ENCODE measurements at places on chromosomes 6 and 20.
A peak's percentile ranks its signal among the peaks of the same experiment; 100 is the strongest.

DNA sequence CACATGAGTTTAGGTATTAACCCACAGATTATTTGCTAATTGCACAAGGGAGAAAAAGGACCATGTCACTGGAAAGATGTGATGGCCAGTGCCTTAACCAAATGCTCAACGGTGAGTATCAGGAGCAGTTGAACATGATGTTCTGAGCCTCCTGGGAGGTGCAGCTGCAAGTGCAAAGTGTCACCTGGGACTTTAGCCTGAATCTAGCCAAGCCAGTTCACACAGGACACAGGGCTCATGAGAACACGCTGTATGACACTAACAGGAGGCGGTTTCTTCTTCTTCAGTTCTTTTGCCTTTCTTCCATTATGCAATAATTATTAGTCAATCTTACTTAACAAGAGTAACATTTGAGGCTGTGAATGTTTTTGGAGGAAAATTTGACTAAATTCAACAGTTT is 225.3 kb downstream of the THBS2 start:
- no peak for DNase-seq

- DNase-seq, result no peak
These were observed 13.0 kb downstream of the ZHX3 start for GRCh38 chr20:41304424-41305079.

DNA sequence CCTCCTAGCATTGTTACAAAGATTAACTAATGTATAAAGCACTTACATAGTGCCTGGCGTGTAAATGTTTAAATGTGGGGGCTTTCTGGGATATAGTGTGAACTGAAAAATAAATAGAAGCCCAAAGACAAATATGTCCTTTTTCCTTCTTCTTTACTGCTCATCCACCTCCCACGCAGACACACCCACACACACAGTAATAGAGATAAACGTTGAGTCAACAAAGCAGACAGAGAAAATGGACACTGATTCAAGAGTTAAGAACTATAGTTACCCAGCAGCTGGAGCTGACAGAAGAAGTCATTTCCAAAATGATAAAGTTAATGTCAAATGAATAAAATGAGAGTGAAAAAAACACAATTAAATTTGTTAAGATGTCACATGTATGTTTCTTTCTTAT is 68.3 kb downstream of the FHL5 start:
- no peak for DNase-seq

DNA sequence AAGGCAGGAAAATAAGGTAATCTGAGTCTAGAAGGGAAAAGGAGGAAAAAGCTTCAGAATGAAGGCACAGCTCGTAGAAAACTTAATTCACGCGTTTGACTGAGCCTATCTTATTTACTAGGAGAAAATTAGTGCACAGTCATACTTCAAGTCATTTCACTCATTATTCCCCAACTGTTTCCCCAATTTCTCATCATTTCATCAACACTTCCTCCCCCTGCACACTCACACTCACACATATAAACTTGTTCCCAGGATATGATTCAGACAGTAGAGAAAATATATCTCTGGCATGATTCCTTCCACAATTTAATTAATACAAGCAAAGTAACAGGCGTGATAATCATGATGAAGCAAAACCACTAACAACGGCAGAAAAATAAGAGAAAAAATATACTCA is 94.5 kb upstream of the F13A1 start:
- DNase-seq, result no peak

- no peak for DNase-seq
These were observed 150.7 kb downstream of the PDSS2 start for GRCh38 chr6:107308677-107309076.

GRCh38 chr6:95081949-95082348 is 495.4 kb upstream of the MANEA start:
- no peak for DNase-seq

GRCh38 chr6:38510205-38510604 is 129.5 kb downstream of the BTBD9 start:
- DNase-seq, result no peak

DNA sequence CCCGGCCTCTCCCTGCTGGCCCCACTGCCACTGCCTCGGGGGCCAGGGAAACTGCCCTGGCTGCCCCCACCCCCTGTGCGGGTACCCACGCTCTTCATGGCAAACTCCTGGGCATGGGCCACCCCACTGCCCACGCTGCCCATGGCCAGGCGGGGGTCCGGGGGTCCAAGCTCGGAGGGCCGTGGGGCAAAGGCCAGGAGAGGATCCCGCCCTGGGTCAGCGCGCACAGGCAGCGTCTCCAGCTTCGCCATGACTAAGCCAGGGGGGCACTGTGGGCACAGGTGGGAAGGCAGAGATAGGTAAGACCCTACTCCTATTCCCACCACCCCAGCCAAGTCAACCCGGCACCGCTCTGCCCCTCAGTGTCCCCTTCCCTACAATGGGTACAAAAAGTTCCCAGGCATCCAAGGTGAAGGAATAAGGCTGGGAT is 6.4 kb downstream of the LZTS3 start:
- DNase-seq, result no peak

GRCh38 chr6:8829796-8830195 is 394.5 kb upstream of the SLC35B3 start:
- no peak for DNase-seq

GRCh38 chr20:57381596-57382503 is 9.3 kb upstream of the RBM38 start:
- DNase-seq, result peak; percentile 73

GRCh38 chr6:3287308-3287707 is 28.6 kb downstream of the PSMG4 start:
- no peak for DNase-seq

DNA sequence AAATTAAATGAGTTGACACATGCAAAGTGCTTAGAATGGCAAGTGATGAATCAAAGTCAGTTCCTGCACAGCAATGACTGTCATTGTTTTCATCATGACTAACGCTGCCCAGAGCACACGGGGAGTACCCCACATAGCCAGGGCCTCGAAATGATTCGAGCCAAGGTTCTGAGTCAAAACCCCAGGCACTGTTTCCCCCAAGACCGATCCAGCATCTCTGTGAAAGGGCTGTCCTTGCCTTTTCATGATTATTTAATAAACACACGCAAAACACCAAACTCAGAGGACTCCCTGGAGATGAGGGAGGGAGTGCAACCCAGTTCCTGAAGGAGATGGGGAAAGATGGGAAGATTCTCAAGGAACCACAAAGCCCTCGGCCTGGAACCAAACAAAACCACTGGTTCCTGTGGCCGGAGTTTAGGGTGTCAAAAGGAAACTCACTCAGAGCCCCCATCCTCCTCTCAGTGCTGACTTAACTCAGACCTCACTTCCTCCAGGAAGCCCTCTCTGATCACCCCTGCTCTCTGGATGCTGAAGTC is 3.8 kb downstream of the PREX1 start:
- peak; percentile 92 for DNase-seq

DNA sequence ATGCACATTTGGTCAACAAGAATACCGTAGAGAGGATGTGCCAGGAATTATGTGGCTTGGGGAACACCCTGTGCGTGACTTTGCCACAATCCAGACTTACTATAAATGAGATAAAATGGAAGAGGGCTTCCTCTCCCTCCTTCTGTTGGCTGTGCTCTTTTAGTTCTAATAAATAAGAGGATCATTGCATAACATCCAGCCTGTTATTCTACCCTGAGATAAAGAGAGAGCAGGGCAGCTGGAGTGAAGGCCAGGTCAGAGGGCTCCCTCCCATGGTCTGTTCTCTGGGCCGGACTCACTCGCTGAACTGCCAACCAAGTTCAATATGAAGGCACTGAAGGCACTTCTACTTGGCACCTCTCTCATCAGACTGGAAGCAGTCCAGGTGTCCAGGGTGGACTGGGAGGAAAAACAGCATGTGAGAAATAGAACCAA is 91.7 kb downstream of the MTFR2 start:
- no peak for DNase-seq

GRCh38 chr6:56765494-56765893 is 122.8 kb upstream of the DST start:
- DNase-seq, result no peak

DNA sequence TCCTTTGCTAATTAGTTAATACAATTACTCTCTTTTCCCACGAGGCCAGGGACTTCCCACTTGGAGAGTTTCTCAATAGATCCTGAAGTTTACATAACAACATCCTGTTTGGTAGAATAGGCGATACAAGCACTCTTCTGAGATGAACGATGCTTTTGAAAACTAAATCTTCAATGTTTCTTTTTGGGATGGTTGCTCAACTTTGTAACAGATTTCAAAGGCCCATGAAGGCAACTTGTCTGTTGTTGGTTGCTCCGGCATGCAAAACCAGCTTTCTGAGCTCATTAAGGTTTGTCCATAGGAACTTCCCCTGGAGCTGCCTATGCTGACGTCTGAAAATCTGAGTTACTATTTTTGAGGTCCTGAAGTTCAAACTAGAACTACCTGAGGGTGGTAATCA is 25.9 kb upstream of the ROS1 start:
- no peak for DNase-seq

DNA sequence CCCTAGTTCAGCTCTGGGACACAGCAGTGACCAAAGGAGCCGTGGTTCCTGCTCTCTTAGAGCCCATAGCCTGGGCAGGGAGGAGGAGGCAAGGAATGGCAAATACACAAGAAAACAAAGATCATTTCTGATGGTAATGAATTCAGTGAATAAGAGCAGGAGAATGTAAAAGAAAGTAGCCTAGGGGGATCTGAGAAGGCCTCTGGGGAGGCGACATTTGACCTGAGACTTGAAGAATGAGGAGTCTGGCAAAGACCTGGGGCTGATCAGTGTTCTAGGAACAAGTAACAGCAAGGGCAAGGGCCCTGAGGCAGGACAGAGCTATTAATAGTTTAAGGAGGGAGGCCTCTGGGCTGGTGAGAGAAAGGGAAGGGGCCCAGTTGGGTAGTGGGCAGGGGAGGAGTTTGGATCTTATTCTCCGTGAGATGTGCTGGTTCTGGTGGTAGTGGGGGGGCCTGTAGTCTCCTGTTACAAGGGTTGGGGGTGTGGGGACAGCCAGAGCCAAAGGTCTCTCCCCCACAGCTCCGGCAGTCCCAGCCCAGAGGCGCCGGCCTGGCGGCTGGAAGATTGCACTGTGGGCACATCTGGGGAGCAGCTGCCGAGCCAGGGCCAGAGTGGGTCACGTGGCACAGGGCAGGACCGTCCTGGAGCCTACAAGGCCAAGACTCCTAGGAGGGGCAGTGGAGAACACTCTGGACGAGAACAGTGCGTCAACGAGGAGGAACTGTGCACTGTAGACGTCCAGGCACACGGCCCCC is 9.3 kb upstream of the ID1 start:
- peak; percentile 83 for DNase-seq

- no peak for DNase-seq
These were observed 63.2 kb downstream of the PDE10A start for GRCh38 chr6:165599596-165600487.

DNA sequence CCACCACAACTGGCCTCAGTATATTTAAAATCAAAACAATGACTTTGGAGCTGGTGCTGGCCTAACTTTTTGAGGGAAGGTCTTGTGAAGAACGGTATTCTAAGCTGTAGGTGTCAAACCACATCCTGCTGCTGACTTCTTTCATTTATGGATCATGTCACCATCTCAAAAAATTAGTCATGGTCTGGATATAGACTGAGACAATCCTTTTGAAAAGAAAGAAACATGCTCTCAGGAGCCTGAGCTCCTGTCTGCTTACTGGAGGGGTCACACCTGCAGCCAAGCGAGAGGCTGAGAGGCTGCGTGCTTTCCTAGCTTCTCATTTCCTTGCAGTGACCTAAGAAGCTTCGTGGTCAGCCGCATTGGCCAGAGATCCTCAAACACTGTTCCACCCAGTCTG is 55.2 kb downstream of the TIAM2 start:
- no peak for DNase-seq

DNA sequence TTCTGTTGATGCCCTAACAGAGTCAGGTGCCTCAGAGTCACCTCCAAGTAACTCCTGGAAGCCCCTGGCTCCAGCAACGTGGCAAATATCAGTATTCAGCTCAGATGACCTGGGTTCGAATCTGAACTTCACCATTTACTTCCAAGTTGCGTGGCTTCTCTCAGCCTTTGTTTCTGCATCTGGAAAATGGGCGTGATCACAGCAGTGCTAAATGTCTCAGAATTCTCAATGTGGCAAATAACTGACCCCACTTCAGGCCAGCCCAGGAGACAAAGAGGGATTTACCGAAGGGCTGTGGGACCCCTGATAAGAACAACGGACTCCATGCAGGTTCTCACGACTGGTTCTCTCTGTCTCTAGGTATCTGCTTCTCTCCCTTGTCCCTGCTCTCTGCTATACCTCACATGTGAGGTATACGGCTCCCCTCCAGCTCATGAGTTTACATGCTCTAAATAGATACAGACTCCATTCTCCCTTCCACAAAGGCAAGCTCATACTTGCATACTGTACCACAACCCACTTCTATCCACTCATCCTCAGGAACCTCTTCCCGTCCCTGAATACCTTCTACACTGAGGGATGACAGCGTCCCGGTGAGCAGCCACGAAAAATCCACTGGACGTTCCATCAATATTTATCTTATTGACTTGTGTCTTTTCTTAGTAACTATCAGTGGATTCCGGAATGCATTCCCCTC is 84.1 kb downstream of the SNX5 start:
- DNase-seq, result no peak

DNA sequence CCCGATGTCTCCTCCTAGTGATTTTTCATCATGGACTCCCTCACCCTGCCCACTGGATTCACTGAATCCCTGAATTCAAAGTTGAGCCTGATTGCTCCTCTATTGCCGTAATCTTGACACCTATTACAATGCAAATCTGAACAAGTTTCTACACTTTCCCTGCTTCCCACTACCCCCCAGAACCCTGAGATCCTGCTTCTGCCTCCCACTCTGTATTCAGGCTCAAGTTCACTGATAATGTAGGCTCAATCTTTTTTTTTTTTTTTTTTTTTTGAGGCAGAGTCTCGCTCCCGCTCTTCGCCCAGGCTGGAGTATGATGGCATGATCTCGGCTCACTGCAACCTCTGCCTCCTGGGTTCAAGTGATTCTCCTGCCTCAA is 3.6 kb upstream of the DCBLD1 start:
- DNase-seq, result no peak

DNA sequence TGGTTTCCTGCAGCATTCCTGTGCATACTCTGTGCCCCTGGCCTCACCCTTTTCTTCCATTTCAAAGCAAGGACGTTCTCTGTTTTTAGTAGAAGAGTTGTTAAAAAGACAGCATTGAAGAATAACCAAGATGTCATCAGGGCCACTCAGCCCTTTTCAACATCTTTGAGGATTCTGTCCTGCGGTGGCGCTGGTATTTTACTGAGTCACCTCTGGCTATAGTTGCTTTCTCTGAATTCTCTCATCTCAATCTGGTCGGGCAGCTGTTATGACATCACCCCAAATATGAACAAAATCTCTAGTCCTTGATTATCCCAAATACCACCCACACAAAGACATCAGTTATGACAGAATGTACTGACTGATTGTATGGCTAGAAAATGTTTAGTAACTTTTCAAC is 204.2 kb downstream of the GRIK2 start:
- DNase-seq, result no peak

GRCh38 chr6:169776379-169776778 is 25.0 kb downstream of the ERMARD start:
- DNase-seq, result no peak

- DNase-seq, result no peak
These were observed 7.2 kb upstream of the VWA7 start for GRCh38 chr6:31784098-31784925.

DNA sequence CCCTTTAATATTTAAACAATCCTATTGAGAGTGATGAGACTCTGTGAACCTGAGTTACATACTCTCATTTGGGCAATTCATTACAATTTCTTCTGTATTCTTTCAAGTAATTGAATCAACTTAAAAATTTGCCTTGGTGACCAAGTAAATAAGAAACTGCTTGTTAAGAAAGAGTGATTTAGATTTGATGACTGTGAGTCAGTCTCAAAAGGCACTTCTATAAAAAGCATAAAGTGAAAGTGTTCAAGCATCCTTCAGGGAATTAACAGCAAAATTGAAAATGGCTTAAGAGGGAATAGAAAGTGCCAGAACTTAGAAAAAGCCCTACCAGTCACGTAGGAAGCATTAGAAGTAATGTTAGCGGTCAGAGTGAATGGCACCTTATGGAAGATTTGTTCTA is 654.7 kb downstream of the EPM2A start:
- DNase-seq, result no peak
